ENCODE measurements at places on chromosomes 6 and 20. TPM values are rescaled to one million over a fixed set of nuclear protein-coding genes. Genes with fewer than 3 reads are reported as not detected.

Gene ARG1
- total RNA-seq: not detected

Gene TRIM31
- total RNA-seq: 1.7 TPM

Gene KHDC1L
- 0.51 TPM for total RNA-seq

Gene RIPPLY2
- total RNA-seq: 0.84 TPM

Gene AVP
- total RNA-seq: not detected

Gene IBTK
- total RNA-seq: 15.0 TPM

Gene PKIG
- 38.6 TPM for total RNA-seq

Gene RPS18
- 2,760 TPM for total RNA-seq

Gene HCRTR2
- total RNA-seq: not detected

Gene GLP1R
- not detected for total RNA-seq

Gene TGM3
- total RNA-seq: 0.05 TPM

Gene B4GALT5
- total RNA-seq: 64.7 TPM

Gene C6orf47
- 12.5 TPM for total RNA-seq

Gene ZNF391
- total RNA-seq: 0.36 TPM

Gene PDYN
- 0.06 TPM for total RNA-seq

Gene LGSN
- 3.8 TPM for total RNA-seq

Data from A549 treated with RU486 at 1 μM for 4 hours (cell line).